ENCODE measurements at places on chromosomes 12 and 14.
A peak's percentile ranks its signal among the peaks of the same experiment; 100 is the strongest.

DNA sequence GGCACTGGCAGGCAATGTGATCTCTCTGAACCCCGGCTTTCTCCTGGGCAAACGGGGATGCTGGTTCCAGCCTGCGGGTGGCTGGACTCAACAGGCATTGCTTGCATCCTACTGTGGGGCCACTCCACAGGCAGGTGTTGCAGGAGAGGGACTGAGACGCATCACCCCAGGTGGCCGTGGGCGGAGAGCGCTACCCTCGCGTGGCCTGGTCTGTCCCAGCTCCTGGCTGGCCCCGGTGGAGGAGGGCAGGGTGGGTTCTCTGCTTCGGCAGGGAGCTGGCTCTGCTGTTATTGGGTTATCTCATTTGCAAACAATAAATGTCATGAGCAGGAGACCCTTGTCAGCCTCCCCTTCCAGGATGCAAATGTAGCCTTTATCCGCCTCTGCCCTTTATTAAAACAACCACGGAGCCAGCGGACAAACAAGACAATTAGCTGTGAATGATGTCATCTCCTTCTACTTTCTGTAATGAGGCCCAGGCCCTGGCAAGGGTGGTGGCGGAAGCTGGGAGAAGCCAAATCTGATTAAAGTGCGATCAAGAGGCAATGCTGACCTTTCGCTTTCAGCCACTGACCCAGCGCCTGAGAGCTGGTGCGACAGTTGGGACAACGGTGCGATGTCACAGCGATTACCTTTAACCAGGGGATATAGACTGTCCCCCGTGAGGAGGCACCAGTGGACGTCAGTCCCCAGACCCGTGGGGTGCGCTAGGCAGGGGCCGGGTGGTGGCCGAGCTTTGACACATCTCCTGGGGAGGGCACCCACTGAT lies 161.8 kb downstream of the KIF26A start:
- DNase-seq, result no peak

- DNase-seq, result peak; percentile 56
Measured at GRCh38 chr12:59651229-59651920, 55.5 kb downstream of the SLC16A7 start.

- DNase-seq, result no peak
Measured at GRCh38 chr14:95313190-95313589, 6.5 kb downstream of the CLMN start.

- no peak for DNase-seq
Measured at GRCh38 chr12:33486058-33486457, 46.4 kb upstream of the SYT10 start.

DNA sequence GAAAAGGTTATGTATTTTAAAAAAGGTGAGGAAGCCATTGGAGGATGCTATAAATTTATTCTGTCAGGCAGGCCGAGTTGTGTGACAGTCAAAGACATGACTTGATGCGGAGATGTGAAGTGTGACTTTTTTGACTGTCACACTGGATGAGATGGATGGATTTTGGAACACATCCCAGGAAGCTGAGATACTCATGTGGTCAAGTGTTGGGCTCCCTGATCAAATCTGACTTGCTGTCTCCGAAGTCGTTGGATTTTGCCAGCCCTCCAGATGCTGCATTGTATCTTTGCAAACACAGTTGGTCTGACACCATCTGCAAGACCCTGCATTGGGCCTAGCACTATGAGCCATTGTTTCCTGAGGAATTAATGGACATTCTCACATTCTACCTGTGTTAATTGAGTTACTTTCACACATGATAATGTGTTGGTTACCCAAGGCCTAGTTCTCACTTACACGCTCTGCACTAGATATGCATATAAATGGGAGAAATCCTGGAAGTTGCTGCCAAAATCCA lies 204.0 kb upstream of the PRKD1 start:
- no peak for DNase-seq

GRCh38 chr14:25252793-25253192 lies 202.8 kb upstream of the STXBP6 start:
- DNase-seq, result no peak

GRCh38 chr12:54463034-54463433 lies 10.4 kb downstream of the GTSF1 start:
- no peak for DNase-seq
